ENCODE measurements at places on chromosomes 1 and 21. TPM values are rescaled to one million over a fixed set of nuclear protein-coding genes. Genes with fewer than 3 reads are reported as not detected.

FTCD gene
- polyA plus RNA-seq: not detected

PADI2 gene
- polyA plus RNA-seq: 0.45 TPM

GBP5 gene
- not detected for polyA plus RNA-seq

DNA sequence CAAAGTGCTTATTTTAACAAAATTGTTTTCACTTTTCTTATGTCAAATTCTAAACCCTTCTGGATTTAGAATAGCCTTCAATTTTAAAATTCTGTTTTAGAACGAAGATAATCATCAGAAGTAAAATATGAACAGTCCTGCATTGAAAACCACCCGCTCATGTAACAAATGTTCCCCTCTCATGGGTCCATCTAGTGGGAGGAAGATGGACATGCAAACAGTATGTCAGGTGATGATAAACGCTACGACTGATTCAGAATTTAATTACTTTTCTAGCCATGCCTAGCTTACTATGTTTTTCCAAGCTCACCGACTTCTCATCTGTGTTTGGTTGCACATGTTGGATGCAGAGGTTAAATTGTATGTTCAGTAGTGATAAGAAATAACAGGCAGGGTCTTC lies 23.5 kb downstream of the SOD1 start:
- DNase-seq: no peak

GRCh38 chr1:160837558-160838205 lies 25.0 kb downstream of the CD244 start:
- DNase-seq: no peak

DNA sequence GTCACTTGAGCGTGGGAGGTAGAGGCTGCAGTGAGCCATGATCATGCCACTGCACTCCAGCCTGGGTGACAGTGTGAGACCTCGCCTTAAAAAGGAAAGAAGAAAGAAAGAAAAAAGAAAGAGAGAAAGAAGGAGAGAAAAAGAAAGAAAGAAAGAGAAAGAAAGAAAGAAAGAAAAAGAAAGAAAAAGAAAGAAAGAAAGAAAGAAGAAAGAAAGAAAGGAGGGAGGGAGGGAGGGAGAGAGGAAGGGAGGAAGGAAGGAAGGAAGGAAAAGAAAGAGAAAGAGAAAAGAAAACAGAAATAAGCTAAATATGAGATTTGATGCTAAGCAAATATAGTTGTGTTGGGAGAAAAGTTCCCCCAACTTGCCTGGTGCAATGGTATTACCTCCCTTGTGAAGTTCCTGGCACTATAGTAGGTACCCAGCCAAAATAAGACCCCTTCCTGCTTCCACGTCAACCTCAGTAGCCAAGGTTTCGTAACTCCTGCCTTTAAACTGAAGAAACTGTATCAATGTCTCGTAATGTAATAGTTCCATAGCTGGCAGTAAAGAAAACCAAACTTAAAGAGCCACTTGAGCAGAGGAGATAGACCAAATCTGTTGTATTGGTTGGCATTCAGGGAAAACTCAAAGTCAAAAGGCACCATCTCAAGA lies 88.1 kb upstream of the HNRNPU start:
- DNase-seq: no peak

DNA sequence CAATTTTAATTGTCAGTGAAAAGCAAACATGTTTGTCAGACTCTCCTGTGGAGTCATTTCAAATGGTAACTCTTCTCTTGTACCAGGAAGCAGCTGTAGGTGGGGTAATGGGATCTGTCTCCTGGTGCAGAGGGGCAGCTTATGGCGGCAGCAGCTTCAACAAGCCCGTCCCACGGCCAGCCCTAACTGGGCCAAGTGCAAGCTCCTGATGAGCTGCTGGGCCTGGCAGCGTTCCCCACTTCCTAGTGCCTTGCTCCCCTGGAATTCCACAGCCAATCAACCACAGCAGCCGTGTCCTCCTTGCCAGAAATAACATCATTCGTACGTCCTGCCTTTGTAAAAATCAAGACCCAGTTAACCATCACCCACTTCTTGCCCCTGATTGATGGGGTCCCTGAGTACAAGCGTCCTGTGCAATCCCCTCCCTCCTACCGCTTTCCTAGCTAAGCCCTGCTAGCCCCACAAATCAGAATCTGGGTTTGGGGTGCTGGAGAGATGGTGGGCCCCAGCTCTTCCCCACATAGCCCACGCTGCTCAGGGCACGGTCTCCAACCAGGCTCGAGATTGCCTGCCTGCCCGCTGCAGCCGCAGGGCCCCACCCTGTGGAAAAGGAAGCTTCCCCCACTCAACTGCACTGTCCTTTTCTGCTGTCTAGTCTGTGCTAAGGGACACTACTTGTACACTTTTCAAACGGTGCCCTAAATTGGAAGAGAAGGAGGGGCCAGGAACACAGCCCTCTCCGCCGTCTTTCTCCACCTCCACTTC lies 61.2 kb downstream of the TOR1AIP2 start:
- DNase-seq: no peak

DNA sequence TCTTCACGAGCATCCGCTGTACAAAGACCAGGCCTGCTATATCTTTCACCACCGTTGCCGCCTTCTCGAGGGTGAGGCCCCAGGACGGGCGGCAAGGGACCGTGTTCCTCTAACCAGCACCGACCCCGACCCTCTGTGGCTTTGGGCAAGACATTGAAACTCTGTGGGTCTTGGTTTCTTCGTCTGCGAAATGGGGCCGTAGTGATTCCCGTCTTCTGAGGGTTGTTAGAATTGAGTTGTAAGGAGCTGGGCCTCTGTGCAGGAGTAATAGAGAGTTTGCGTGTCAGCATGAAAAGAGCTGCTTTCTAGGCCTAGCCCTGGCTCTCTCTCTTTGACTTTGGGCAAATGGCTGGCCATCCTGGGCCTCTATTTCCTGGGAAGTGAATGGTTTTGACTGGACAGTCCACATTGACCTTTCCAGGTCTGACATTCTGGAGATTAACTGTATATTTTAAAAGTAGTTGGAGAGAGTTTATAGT lies 591 bp downstream of the MRPL37 start:
- no peak for DNase-seq

DNA sequence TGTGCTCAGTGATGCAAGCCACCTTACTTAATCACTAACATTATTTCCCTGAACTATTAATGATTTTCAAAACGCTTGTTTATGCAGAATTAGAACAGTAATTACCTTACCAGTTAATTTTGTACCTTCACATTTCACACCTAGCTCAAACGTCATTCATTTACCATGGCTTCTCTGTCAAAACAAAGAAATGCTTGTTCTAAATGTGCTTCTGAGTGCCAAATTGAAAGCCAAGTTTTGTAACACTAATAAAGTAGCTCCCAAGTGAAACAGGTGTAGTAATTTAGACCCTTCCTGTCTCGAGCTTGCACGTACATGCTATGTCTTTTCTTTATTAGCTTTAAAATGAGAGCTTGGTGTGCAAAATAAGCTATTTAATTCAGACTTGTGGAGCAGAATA lies 533.7 kb upstream of the PKN2 start:
- DNase-seq: no peak
